ENCODE measurements at places on chromosomes 4 and X.
A peak's percentile ranks its signal among the peaks of the same experiment; 100 is the strongest.

- no peak for DNase-seq
Measured at GRCh38 chrX:113828470-113828869, 755.4 kb upstream of the HTR2C start.

DNA sequence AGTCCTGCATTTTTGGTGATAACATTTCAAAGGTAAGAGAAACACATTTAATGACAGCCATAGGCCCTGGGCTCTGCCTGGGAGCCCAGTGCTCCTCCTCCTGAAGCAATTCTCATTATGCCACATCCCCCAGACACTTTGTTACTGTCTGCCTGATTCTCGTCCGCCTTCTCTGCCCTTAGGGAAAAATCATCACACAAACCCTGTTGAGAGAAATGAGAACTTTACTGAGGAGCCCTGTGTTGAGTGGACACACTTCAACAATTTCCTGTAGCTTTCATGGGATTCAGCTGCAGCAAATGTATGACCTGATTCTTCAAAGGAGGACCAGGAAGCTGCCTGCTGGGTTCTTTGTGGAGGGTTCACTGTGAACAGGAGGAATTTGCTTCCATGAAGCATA, 566.5 kb upstream of the FRG1 start:
- DNase-seq = no peak

DNA sequence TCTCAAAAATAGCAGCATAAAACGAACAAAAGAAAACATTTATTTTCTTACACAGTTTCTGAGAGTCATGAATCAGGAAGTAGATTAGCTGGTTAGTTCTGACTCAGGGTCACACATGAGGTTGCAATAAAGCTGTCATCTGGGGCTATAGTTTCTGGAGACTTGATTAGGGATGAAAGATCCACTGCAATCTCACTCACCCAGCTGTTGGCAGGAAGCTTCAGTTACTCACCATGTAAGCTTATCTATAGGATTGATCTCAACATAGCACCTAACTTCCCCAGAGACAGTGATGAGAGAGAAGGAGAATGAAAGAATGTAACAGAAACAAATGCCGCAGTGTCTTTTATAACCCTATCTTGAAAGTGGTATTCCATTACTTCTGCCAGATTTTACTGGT, 435.5 kb downstream of the GABRG1 start:
- no peak for DNase-seq

GRCh38 chrX:6382284-6382683, 152.6 kb downstream of the VCX3A start:
- no peak for DNase-seq

- no peak for DNase-seq
Measured at GRCh38 chr4:61473306-61473705, 273.2 kb downstream of the ADGRL3 start.

GRCh38 chrX:109344678-109345077, 137.2 kb downstream of the GUCY2F start:
- no peak for DNase-seq

DNA sequence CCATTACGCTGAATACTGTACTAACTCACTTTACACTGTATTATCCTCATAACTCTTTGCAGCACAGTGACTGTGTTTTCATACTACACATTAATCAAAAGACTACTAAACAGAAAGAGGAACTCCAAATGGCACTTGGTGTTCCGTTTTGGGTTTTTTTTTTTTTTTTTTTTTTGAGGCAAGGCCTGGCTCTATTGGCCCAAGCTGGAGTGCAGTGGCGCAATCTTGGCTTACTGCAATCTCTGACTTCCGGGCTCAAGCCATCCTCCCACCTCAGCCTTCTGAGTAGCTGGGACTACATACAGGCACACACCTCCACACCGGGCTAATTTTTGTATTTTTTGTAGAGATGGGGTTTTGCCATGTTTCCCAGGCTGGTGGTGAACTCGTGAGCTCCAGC, 10.7 kb downstream of the KLHL8 start:
- peak; percentile 80 for DNase-seq

- DNase-seq = no peak
Measured at GRCh38 chr4:10856271-10856782, 171.8 kb upstream of the CLNK start.

DNA sequence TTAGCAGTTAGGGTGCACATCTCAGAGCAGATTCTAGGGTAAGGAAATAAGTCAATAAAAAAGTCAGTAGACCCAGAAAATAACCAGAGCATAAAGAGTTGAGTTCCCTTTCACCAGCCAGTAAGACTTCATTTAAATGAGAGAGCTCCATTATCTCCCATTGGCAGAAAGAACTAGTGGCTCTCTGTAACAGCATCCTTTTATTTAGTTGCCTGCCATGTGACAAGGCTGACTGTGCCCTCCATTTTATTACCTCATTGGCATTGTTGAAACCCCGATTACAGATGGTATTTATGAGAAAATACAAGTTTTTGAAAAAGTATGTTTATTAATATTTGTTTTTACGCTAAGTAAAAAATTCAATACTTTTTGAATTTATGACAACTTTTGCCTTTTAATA, 859.5 kb upstream of the NDST4 start:
- DNase-seq = no peak

All from AML-193 (cell line).